ENCODE measurements at places on chromosomes 3 and 15.

GRCh38 chr3:135023996-135024658 lies 229.1 kb downstream of the EPHB1 start:
- no peak for DNase-seq

DNA sequence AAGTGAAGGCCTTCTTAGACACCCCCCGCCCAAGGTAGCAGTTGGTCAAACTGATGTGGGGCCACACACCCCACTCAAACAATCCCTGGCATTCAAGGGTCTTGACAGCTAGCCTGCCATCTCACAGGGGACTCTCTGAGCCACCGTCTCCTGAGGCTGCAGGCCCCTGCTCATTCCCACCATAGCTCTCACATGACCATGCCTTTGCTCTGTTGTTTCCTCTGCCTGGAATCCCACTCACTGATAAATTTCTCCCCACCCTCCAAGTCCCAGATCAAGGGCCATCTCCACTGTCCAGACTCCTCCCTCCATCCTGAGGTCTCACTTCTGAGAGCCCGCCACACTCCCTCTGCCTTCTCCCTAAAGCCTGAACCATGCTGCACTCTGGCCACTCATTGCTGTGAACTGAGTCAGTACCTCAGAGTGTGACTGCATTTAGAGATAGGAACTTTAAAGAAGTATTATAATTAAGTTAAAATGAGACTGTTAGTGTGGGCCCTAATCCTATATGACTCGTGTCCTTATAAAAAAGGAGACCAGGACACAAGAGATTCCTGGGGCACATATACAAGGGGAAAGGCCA lies 10.0 kb downstream of the WNT7A start:
- DNase-seq = no peak

GRCh38 chr3:68515237-68515636 lies 417.1 kb downstream of the TAFA4 start:
- DNase-seq = no peak

DNA sequence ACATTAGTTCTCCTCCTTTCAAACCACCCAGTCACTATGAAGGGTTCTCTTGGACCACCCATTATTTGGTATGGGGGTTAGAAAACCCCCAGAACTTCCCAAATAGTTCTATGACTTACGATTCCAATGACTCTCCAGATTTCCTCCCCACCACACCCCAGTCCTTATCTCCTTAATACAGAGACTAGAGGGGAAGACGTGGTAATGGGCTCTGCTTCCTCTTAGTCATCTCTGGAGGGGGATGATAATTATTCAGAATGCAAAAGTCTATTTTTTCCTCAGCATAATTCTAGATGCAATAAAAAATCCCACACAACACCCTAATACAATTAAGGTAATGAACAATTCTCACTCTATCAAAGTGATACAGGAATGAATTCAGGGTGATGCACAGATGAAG lies 48.9 kb upstream of the CFAP161 start:
- DNase-seq = no peak

DNA sequence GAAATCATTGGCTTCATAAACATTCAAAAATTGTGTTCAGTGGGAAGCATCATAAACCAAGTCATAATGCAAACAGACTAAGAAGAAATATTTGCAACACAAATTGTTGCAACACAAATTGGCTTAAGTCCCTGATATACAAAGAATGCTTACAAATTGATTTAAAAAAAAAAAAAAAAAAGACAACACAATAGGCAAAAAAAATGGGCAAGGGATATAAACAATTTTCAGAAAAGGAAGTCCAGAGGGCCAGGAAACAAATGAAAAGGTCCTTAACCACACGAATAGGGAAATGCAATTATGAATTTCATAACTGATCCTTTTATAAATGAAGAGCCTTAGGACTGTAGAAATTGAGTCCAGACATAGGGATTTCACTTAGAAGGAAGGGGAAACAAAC lies 98.9 kb downstream of the LRRK1 start:
- DNase-seq = no peak

DNA sequence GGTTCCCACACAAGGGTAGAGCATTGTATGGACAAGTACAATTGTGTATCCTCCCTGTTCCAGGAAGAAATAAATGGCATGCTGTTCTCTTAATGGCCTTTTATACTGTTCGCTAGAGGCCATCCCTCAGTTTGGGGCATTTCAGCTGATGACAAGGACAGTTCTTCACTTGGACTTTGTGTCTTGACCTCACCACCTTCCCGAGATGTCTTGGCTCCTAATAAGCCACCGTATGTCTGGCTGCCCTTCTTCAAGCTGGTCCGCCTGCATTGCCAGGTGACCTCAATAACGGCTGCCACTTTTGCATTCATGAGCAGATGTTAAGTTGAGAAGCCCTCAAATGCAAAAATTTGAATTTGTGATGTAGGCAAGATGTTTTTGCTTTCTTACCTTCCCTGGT lies 24.1 kb downstream of the ZBTB38 start:
- no peak for DNase-seq

GRCh38 chr3:72274493-72275330 lies 489.8 kb upstream of the PROK2 start:
- DNase-seq = no peak

DNA sequence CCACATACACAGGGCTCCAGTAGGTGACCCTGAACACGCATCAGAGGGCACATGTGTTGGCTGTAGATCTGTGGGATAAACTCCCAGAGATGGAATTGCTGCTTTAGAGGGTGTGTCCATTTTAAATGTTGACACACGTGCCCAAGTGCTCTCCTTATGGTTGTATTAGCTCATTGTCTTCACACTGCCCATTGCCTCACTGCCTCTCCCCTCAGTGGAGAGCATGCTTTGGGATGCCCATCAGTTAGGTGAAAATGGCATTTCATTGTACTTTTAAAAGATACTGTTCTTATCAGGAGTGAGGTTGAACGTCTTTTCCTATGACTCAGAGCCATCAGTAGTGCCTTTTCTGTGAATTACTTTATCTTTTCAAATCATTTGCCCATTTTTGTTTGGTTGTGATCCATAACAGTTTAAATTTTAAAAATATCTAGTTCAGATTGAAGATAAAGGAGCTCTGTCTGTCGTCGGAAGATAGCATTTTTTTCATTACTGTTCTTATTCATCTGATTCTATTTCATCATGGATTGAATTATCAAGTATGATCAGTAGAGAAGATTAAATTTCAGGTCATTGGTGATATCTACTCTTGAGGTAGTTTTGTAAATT lies 120.7 kb downstream of the CHDH start:
- no peak for DNase-seq

GRCh38 chr15:49064281-49064653 lies 18.0 kb upstream of the SECISBP2L start:
- no peak for DNase-seq

- DNase-seq = no peak
These were observed 29.4 kb downstream of the GPR176 start for GRCh38 chr15:39890621-39891020.

- DNase-seq = no peak
These were observed 189.6 kb upstream of the MLF1 start for GRCh38 chr3:158381262-158381868.

- no peak for DNase-seq
These were observed 44.9 kb downstream of the DNAH1 start for GRCh38 chr3:52361011-52361410.

GRCh38 chr3:112374333-112374734 lies 41.4 kb downstream of the CD200 start:
- no peak for DNase-seq

GRCh38 chr3:132004571-132004970 lies 30.2 kb downstream of the CPNE4 start:
- DNase-seq = no peak

- no peak for DNase-seq
These were observed 265.6 kb upstream of the CDIN1 start for GRCh38 chr15:36313736-36314280.

DNA sequence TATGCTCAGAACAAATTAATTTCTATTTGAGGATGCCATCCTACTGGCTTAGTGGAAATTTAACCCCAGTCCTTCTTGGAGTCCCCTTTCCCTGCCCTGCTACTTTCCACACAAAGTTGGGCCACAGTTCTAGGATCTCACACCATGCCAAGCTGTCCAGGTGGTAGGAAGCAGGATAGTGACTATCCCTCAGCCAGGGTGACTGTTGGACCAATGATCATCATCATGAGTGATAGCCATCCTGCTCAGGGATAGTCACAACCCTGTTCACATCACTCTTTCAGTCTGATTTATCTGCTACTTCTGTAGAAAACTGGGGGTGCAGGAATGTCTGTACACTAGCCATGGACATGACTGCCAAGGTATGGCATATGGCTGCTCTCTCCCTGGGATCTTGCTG lies 12.8 kb downstream of the HRG start:
- no peak for DNase-seq

GRCh38 chr15:78220713-78221112 lies 13.7 kb downstream of the ACSBG1 start:
- no peak for DNase-seq

- DNase-seq = no peak
These were observed 49.3 kb downstream of the STRIT1 start for GRCh38 chr3:155244216-155244615.

DNA sequence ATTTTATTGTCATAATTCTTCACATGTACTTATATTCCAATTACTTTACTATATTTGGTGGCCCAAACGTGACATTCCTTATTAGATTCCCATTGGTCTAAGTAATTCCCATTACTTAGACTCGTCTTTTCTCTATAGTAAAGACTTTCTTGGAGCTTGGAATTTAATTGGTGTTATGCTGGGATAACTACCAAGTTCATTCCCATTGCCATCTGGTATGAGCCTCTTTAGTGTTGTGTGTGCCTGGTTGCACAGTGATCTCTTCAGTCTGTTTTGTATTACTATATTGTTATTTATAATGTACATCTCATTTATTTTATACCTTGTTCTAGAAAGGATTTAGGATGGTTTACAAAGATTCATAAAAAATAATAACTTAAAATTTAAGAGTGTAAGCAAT lies 27.8 kb downstream of the TMEM108 start:
- DNase-seq = no peak
